ENCODE measurements at places on chromosomes 2 and 18. TPM values are rescaled to one million over a fixed set of nuclear protein-coding genes. Genes with fewer than 3 reads are reported as not detected.

The MERTK gene
- 3.4 TPM for total RNA-seq

The DPP10 gene
- total RNA-seq = not detected

The LTBP1 gene
- total RNA-seq = 10.3 TPM

The NOL4 gene
- not detected for total RNA-seq

The FIGN gene
- total RNA-seq = 3.1 TPM

- peak; percentile 22 for DNase-seq
These were observed 149.1 kb downstream of the RHBDD1 start for GRCh38 chr2:226984750-226985582.

DNA sequence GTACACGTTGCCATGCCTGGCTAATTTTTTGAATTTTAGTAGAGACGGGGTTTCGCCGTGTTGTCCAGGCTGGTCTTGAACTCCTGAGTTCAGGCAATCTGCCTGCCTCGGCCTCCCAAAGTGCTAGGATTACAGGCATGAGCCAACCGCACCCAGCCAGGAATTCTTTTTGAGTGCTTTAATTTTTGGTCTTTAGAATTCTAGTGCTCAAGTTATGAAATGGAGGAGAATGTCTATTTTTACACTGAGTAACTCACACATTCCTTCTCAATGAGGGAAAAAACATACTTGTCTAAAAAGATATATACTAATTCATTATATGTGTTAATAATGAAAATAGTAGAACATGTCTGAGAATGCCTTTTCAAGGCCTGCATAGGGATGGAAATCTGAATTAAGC, 8.5 kb downstream of the ZNF396 start:
- no peak for DNase-seq

DNA sequence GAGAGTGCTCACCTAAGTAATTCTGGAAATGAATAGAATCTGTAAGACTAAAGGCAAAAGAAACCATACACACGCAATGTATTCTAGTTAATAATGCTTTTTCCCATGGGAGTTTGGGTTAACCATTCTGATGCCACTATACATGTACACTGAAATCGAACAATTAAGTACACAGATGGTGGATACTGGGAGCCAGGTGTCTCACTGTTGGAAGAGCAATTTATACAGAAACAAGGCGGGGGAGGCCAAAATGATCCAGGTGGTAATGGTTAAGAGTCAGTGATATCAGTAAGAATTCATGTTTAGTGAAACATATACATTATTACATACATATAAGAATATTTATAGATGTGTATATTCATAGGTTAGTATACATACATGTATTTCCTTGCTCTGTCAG, 67.2 kb downstream of the TMEM131 start:
- no peak for DNase-seq

DNA sequence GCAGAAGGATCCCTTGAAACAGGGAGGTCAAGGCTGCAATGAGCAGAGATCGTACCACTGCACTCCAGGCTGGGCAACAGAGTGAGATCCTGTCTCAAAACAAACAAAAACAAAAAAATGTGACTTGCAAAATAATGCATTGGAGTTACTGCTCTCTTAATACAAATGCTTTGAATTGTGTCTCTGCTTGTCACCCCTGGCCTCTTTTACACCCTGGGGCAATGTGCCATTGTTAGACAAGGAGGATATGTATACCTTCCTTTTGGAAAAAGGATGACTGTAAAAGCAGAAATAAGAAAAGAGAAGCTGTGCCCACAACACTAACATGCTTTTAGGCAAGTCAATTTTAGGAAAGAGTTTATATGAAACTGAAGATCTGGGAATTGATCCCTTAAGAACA, 20.8 kb upstream of the C2orf74 start:
- DNase-seq = no peak

DNA sequence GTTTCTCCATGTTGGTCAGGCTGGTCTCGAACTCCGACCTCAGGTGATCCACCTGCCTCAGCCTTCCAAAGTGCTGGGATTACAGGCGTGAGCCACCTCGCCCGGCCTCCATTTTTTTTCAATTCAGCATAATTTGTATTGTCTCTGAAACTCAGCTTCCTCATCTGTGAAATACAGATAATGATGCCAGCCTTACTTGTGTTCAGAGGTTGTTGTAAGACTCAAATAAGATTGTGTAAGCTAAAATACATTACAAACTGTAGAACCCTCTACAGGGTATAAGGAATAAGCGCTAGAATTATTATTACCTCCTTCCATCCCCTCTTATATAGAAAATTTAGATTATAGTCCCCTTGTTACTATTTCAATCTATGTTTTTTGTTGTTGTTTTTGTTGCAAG, 24.8 kb upstream of the STARD7 start:
- DNase-seq = no peak

GRCh38 chr18:505483-506122, 5.1 kb upstream of the COLEC12 start:
- DNase-seq = no peak

GRCh38 chr2:23249348-23249747, 135.6 kb upstream of the KLHL29 start:
- DNase-seq = no peak

GRCh38 chr2:191622374-191623320, 55.3 kb upstream of the NABP1 start:
- peak; percentile 60 for DNase-seq

DNA sequence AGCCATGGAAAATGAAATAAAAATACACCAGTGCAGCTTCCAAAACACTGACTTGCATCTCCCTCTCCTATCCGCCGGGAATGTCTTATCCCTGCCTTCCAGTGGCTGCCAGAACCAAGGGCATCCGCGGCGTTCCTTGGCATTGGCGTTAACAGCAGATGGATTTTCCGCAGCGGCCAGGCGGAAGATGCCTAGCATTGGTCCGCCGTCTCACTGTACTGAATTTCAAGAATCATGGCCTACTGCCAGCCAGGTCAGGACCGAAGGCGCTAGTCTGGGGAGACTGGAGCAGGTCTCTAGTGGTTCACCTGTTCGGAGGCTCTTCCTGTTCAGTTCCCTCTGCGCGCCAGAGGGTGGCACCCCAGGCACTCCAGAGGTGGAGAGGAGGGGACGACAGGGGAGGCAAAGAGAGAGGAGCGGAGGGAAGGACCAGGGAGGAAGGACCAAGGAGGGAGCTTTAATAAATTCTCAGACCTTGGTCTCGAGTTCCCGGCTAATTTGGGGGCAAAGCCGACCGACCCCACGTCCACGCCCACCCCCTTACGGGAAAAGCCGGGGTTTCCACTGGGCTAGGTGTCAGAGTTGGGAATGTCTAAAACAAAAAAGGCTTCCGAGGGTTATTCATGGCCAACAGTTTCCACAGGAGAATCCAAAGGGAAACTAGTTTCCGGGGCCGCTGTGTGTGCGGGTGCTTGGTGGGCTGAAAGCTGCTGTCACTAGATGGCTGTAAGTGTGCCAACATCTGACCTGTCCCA, 3.7 kb upstream of the BCL2L11 start:
- no peak for DNase-seq

DNA sequence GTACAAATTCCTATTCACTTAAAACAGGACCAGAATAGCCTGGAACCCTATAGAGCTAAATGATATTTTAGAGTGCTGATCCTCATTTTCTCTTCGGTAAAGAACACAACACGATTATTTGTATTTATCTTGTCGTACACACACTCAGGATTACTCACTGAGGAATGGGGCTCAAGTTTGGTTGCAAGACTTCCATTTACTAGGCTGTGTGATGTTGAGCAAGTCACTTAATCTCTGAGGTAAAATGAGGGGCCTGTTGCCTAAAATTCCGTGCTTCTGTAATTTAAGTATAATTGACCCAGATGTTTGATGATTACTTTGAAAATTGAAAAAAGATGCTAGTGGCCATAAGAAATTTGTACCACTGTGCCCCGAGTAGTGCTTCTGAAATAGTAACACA, 42.6 kb upstream of the MAP4K3 start:
- no peak for DNase-seq

- DNase-seq = no peak
These were observed 746.9 kb downstream of the SLC4A3 start for GRCh38 chr2:220374282-220374681.

DNA sequence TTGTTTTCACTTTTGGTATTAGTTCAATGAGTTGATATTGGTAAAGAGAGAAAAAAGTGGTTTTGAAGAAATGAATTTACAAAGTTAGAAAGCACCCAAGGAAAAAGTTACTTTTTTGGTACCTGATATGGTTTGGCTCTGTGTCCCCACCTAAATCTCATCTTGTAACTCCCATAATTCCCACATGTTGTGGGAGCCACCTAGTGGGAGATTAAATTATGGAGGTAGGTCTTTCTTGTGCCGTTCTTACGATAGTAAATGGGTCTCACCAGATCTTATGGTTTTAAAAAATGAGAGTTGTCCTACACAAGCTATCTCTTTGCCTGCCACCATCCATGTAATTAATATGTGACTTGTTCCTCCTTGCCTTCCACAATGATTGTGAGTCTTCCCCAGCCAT, 965.6 kb upstream of the NRXN1 start:
- DNase-seq = peak; percentile 10

GRCh38 chr2:55914786-55915185, 8.8 kb downstream of the EFEMP1 start:
- no peak for DNase-seq

- no peak for DNase-seq
These were observed 14.6 kb downstream of the FHL2 start for GRCh38 chr2:105384216-105384615.

- DNase-seq = no peak
These were observed 107.3 kb downstream of the CABYR start for GRCh38 chr18:24246143-24246542.

GRCh38 chr2:42474765-42475454, 18.9 kb downstream of the KCNG3 start:
- no peak for DNase-seq

GRCh38 chr18:6257950-6258349, 156.8 kb downstream of the L3MBTL4 start:
- DNase-seq = no peak
